Thyroid gland (tissue), 4 donors: ENCODE measurements at places on chromosomes 2 and 18. TPM values are rescaled to one million over a fixed set of nuclear protein-coding genes. Genes with fewer than 3 reads are reported as not detected.

DNA sequence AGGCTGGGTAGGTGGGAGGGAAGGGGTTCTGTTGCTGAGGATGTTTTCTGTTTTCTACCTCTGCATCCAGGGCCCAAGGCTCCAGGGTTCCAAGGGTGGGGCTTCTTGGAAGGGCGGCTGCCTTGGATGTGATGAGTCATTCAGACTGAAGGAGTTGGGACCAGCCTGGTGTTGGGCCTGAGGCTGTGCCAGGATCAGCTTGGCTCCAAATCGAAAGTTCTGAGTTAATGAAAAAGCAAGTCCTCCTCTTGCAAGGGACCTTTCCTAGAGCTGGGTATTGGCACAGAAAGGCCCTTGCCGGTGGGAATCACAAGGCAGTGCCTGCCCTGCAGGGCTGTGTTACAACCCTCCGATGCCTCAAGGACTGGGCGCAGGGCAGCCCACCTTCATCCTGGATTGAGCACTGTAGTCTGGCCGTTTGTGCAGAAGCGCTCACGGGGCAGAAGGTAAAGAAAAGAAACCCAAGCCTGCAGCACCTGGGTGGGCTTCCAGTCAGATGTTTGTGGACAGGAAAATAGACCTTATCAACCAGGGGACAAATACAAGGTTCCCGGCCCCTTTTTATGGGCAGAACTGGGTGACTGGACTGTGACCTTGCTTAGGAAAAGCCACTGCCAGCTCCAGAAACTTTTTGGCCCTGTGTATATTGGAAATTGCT, 52.5 kb upstream of the MCFD2 start:
- DNase-seq: peak; percentile 95
- H3K36me3 ChIP-seq: no peaks in the 10 kb centered on the region
- peak overlapping the region; percentile 97 for H3K27ac ChIP-seq

GRCh38 chr2:147937744-147938349, 82.7 kb downstream of the ORC4 start:
- no peaks in the 10 kb centered on the region for H3K36me3 ChIP-seq
- H3K4me3 ChIP-seq: no peak overlapping the region
- DNase-seq: no peak
- H3K27me3 ChIP-seq: no peaks in the 10 kb centered on the region

DNA sequence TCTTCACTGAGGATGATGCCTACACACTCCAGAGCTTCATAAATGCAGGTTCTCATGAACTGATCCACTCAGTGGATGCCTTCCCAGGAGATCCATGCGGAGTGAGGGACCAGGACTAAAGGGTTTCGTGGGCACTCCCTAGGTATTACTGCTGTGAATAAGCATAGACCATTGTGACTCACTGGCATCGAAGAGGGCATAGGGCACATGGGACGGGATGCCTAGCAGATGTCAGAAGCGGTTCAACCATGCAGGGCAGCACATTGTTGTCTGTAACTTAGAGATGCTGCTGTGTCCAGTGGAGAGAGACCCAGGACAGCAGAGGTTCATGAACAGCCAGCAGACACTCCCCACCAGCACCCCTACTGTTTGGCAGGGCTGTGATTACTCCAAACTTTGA, 17.2 kb downstream of the GKN2 start:
- no peaks in the 10 kb centered on the region for H3K36me3 ChIP-seq
- no peak for DNase-seq
- no peak overlapping the region for H3K4me3 ChIP-seq
- no peaks in the 10 kb centered on the region for H3K27me3 ChIP-seq

- H3K27me3 ChIP-seq: no peaks in the 10 kb centered on the region
- no peak overlapping the region for H3K27ac ChIP-seq
- no peaks in the 10 kb centered on the region for H3K4me1 ChIP-seq
- no peak for DNase-seq
Measured at GRCh38 chr2:125169022-125169763, 1144.1 kb downstream of the CNTNAP5 start.

DNA sequence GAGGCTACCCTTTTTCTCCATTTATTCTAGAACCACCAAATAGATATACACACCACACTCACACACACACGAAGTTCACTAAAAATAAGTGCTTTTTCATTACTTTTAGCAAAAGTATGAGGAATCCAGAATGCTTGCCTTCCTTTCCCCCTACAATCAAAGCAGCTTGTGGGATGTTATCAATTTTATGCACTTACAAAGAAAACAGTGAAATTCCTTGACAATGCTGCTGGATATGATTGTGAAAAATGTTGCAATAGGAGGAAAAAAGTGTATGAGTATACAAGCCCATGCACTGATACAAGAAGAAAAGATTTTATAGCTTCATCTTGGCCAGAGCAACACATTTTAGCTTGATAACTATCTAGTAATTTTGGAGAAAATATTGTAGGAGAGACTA, 269.2 kb downstream of the XIRP2 start:
- H3K4me3 ChIP-seq: no peak overlapping the region
- no peaks in the 10 kb centered on the region for H3K27me3 ChIP-seq
- H3K36me3 ChIP-seq: no peaks in the 10 kb centered on the region
- no peak for DNase-seq
- H3K4me1 ChIP-seq: no peaks in the 10 kb centered on the region
- no peak overlapping the region for H3K27ac ChIP-seq

- H3K4me3 ChIP-seq: no peak overlapping the region
- no peaks in the 10 kb centered on the region for H3K4me1 ChIP-seq
- DNase-seq: no peak
- H3K27me3 ChIP-seq: no peaks in the 10 kb centered on the region
Measured at GRCh38 chr18:23824240-23824639, 135.0 kb downstream of the LAMA3 start.

GRCh38 chr18:46622999-46623398, 34.0 kb downstream of the LOXHD1 start:
- no peak for DNase-seq
- H3K4me1 ChIP-seq: no peaks in the 10 kb centered on the region
- no peaks in the 10 kb centered on the region for H3K27me3 ChIP-seq
- no peak overlapping the region for H3K4me3 ChIP-seq
- H3K27ac ChIP-seq: no peak overlapping the region

GRCh38 chr2:74201596-74201995, 3.2 kb downstream of the MTHFD2 start:
- no peak overlapping the region for H3K4me3 ChIP-seq
- peaks cover 8% of the 10 kb centered on the region for H3K4me1 ChIP-seq
- H3K36me3 ChIP-seq: no peaks in the 10 kb centered on the region
- H3K27ac ChIP-seq: no peak overlapping the region
- DNase-seq: no peak
- no peaks in the 10 kb centered on the region for H3K27me3 ChIP-seq

DNA sequence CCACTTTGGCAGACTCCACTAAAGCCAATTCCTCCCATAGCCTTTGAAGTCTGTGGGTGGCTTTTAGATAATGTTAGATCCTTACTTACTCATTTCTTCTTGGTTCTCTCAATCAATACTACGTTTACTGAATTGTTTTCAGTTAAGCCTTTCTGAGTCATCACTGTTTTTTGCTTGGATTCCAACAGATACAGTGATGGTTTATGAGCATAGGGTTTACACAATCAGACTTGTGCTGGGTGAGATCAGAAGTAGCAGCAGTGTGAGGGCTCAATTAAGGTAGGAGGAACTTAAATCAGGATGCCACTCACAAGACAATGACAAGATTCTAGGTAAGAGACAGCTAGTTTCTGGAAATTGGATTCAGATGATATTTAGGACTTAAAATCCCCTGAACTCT, 297.7 kb upstream of the DOK6 start:
- H3K36me3 ChIP-seq: no peaks in the 10 kb centered on the region
- no peak for DNase-seq
- no peaks in the 10 kb centered on the region for H3K27me3 ChIP-seq
- H3K27ac ChIP-seq: no peak overlapping the region
- no peaks in the 10 kb centered on the region for H3K4me1 ChIP-seq

GRCh38 chr2:64745562-64745961, 91.8 kb upstream of the SERTAD2 start:
- no peak overlapping the region for H3K4me3 ChIP-seq
- H3K27me3 ChIP-seq: no peaks in the 10 kb centered on the region
- H3K4me1 ChIP-seq: peaks cover 10% of the 10 kb centered on the region
- no peak overlapping the region for H3K27ac ChIP-seq

GRCh38 chr18:58609536-58609993, 19.3 kb downstream of the ALPK2 start:
- H3K27me3 ChIP-seq: no peaks in the 10 kb centered on the region
- H3K4me3 ChIP-seq: no peak overlapping the region
- H3K36me3 ChIP-seq: no peaks in the 10 kb centered on the region
- no peak overlapping the region for H3K27ac ChIP-seq
- H3K4me1 ChIP-seq: no peaks in the 10 kb centered on the region

- H3K4me3 ChIP-seq: no peak overlapping the region
- DNase-seq: no peak
- H3K36me3 ChIP-seq: no peaks in the 10 kb centered on the region
- H3K27ac ChIP-seq: no peak overlapping the region
- peaks cover 16% of the 10 kb centered on the region for H3K4me1 ChIP-seq
Measured at GRCh38 chr2:73295751-73296400, 2.5 kb upstream of the EGR4 start.

DNA sequence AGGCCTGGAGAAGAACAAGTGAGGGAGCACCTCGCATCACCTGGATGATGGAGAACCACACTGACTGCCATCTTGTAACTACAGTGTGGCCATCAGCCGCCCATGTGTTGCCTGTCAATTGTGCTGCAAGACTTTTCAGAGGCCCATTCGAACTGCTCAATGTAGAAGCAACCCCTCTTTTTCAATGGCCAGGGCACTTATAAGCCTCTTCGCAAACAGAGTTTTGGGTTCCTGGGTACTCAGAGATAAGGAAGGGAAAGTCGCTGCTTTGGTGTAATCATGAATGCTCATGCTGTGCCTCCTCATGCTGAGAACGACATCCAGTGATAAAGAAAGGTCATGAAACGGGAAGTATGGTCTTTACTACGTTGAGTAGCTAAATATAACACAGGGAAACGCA, 143.9 kb upstream of the SLC39A10 start:
- no peaks in the 10 kb centered on the region for H3K36me3 ChIP-seq
- no peaks in the 10 kb centered on the region for H3K27me3 ChIP-seq
- DNase-seq: no peak
- no peak overlapping the region for H3K4me3 ChIP-seq

GRCh38 chr2:27164960-27165763, 16.4 kb downstream of the TCF23 start:
- H3K4me1 ChIP-seq: no peaks in the 10 kb centered on the region
- no peaks in the 10 kb centered on the region for H3K36me3 ChIP-seq
- no peaks in the 10 kb centered on the region for H3K27me3 ChIP-seq
- no peak overlapping the region for H3K4me3 ChIP-seq
- no peak overlapping the region for H3K27ac ChIP-seq

GRCh38 chr2:214265991-214266489, 144.8 kb upstream of the VWC2L start:
- H3K4me1 ChIP-seq: no peaks in the 10 kb centered on the region
- H3K27ac ChIP-seq: no peak overlapping the region
- no peaks in the 10 kb centered on the region for H3K27me3 ChIP-seq
- no peaks in the 10 kb centered on the region for H3K36me3 ChIP-seq

- H3K27me3 ChIP-seq: no peaks in the 10 kb centered on the region
- peaks cover 19% of the 10 kb centered on the region for H3K4me1 ChIP-seq
- DNase-seq: no peak
- no peak overlapping the region for H3K27ac ChIP-seq
Measured at GRCh38 chr2:1937480-1937879, 193.2 kb upstream of the PXDN start.

- no peak for DNase-seq
- H3K4me1 ChIP-seq: no peaks in the 10 kb centered on the region
- no peaks in the 10 kb centered on the region for H3K27me3 ChIP-seq
- H3K27ac ChIP-seq: no peak overlapping the region
- no peak overlapping the region for H3K4me3 ChIP-seq
Measured at GRCh38 chr2:15486770-15487169, 74.4 kb downstream of the NBAS start.

DNA sequence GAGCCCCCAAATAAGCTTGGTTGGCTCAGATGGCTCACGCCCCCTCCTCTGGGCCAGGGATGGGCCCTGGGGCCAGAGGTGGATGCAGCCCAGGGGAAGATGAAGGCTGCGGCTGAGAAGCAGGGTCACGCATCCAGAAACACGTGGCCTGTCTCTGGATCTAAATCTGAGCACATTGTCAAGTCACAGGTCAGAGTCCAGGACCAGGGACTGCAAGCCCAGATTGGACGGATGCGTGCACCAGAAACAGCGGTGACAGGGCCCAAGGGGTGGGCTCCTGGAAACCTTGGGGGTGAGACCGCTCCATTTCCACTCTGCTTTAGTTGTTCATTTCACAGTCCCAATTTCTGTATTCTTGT, 226.2 kb downstream of the ACKR3 start:
- peaks cover 9% of the 10 kb centered on the region for H3K4me1 ChIP-seq
- H3K27ac ChIP-seq: no peak overlapping the region
- no peak overlapping the region for H3K4me3 ChIP-seq
- DNase-seq: no peak
- H3K27me3 ChIP-seq: no peaks in the 10 kb centered on the region

- H3K4me3 ChIP-seq: no peak overlapping the region
- no peaks in the 10 kb centered on the region for H3K27me3 ChIP-seq
- no peaks in the 10 kb centered on the region for H3K36me3 ChIP-seq
- DNase-seq: no peak
Measured at GRCh38 chr2:190837420-190837819, 43.2 kb upstream of the GLS start.

- DNase-seq: no peak
- H3K4me3 ChIP-seq: no peak overlapping the region
- H3K27me3 ChIP-seq: no peaks in the 10 kb centered on the region
- no peak overlapping the region for H3K27ac ChIP-seq
- no peaks in the 10 kb centered on the region for H3K4me1 ChIP-seq
Measured at GRCh38 chr18:53747210-53747609, 477.3 kb downstream of the MBD2 start.

DNA sequence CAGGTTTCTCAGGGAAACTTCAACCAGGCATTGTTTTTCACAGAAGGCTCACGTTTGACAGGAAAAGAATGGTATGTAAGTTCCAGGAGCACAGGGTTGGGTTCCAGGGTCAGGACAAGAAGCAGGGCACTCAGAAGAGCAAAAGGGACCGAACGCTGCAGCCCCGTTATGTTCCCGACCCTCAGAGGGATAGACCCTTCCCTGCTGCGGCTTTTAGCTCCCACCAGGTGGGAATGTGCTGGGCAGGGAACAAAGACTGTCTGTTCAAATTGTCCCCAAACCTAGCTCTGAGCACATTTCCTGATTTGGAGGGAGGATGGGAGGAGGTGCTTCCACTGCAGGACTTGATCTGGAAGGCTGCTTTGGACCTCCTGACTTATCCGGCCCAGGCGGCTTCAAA, 130.1 kb downstream of the RAB3GAP1 start:
- H3K27ac ChIP-seq: no peak overlapping the region
- H3K4me1 ChIP-seq: no peaks in the 10 kb centered on the region
- no peaks in the 10 kb centered on the region for H3K36me3 ChIP-seq

CDCA7 gene
- total RNA-seq: 0.54 TPM

SPDYA gene
- 2.3 TPM for total RNA-seq

KLF11 gene
- 23.6 TPM for total RNA-seq

ERICH2 gene
- total RNA-seq: not detected

ZSWIM2 gene
- not detected for total RNA-seq

GPR39 gene
- total RNA-seq: 6.8 TPM

RTKN gene
- total RNA-seq: 24.5 TPM

TRABD2A gene
- total RNA-seq: not detected

ODC1 gene
- 93.6 TPM for total RNA-seq

KLHL30 gene
- total RNA-seq: 0.54 TPM

TMEM237 gene
- 27.5 TPM for total RNA-seq

TMEM178A gene
- 4.7 TPM for total RNA-seq

ALK gene
- total RNA-seq: 0.22 TPM

ITGB6 gene
- 17.2 TPM for total RNA-seq

RPRM gene
- 2.4 TPM for total RNA-seq

EML6 gene
- total RNA-seq: 5.6 TPM

IL36A gene
- not detected for total RNA-seq

RAB11FIP5 gene
- total RNA-seq: 39.4 TPM

PTPRM gene
- total RNA-seq: 179 TPM

OTOS gene
- total RNA-seq: 13.2 TPM
